ENCODE measurements at places on chromosomes 7 and 10.

DNA sequence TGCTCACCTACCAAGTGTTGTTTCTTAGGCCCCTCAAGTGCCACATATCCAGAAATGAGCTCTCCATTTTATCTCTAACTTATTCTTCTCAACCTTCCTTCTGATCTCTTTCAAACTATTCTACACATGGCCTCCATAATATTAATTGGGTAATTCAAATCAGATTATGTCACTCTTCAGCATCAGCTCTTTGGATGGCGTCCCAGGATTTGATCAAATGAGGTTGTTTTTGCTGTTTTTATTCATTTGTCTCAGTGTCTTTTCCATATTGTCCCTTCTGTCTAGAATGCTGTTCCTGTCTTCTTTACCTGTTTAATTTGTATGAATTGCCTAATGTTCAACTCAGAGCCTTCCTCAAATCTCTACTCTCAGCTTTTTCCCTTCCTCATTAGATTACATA lies 234.6 kb upstream of the CXCL12 start:
- no peak for DNase-seq

DNA sequence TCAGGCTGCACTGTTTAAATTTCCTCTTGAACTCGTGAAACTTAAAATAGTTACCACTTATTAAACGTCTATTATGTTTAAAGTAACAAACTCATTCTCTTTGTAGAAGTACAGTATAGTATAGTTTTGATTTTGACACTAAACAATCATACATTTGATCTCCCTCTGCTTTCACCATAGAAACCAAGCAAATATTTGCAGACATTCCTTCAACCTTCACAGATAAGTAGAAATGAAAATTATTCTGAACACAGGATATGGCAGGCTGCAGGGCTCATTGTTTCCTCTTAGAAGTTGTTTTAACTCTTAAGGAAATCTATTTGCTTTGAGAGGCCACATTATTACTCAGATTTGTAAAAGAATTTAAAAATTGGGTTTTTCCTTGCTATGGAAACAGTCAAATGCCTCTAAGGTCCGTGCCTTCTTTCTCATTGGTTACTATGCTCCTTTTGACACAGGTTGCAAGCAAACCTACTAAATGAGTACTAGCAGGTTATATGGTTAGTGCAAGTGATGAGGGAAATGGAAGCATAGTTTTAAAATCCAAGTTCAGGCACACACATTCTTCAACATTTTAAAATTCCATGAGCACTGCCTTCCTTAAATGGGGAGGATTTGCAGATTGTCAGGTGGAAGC lies 92.8 kb upstream of the FAM133B start:
- DNase-seq: no peak

DNA sequence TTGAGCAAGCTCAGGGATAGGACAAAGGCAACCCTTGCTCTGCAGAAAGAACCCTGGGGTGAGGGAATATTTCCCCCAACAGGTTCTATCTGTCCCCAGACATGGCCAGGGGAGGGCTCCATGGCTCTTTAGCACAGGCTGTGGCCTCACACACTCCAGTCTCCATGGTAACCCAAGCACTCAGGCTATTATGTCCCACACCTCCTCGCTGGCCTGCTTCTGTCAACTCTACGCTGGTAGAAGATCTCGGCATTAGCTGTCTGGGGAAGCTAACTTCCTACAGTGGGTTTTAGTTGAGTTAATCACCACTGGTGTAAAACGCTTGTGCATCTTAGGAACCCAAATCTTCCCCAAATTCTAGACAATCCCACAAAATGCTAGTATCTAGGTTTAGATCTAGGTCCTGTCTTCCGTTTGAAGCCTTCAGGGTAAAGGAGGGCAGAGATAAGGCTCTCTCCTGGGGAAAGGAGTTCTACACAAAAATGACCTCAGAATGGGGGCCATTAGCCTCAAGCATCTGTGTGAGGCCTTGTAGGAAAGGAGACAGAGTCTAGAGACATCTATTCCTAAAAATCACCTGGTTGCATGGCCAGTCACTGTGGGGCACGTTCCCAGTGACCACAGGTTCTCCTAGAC lies 36.7 kb upstream of the SLIT1 start:
- no peak for DNase-seq

DNA sequence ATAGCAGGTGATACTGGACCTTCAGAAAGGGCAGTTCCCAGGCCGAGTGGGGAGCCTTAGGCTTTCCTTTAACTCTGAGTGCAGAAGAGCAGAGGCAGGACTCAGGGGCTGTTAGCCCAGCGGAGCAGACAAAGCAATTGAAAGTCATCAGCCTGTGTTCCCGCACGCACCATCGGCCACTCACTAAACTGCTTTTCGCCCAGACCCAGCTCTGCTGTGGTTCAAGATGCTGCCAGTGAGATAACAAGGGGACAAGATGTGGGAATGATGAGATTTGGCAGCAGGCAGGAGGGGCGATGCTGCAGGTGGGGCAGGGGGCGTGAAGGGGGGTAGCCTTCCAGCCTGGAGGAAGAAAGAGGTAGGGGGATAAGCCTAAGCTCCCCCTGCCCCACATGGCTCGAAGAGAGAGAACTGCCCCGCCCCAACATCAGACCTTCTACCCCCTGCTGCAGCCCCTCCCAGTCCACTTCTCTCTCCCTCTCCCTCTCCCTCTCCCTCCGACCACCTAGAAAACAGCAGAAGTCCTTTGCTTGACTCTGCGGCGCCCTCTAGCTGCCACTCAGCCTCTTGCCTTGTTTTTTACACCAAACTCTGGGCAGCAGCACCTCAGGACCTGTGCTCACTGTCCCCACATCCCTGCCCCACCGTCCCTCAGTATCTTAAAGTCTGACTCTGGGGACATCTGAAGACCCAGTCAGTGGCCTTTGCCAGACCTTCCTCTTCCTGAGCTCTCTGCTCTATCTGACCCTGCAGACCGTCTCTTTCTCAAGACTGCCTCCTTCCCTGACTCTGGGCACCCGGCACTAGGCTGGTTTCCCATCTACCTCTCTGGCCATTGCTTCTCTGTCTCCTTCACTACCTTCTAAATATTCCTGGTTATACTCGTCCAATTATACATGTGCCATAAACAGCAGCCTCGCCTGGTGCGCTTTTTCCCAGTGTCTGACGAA lies 110.5 kb downstream of the C10orf105 start:
- peak; percentile 84 for DNase-seq

GRCh38 chr7:2732959-2733584 lies 45.1 kb downstream of the AMZ1 start:
- peak; percentile 48 for DNase-seq

DNA sequence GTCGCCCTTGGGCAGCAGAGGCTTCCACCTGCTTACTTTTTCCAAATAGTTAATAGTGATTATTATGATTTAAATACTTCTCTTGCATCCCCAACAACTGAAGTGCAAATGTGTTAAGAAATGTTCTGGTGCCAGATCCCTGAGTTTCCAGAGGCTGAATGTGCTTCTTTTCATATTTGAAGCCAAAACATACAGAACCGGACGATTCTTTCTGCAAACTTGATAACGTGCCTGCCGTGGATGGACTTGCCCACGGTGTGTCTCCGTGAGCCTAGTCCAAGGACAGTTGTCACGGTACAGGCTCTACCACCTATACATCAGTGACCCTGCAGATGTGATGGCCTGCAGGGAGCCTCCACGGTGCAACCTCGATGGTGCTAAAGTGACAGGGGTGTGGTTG lies 198.6 kb upstream of the LYZL2 start:
- no peak for DNase-seq

DNA sequence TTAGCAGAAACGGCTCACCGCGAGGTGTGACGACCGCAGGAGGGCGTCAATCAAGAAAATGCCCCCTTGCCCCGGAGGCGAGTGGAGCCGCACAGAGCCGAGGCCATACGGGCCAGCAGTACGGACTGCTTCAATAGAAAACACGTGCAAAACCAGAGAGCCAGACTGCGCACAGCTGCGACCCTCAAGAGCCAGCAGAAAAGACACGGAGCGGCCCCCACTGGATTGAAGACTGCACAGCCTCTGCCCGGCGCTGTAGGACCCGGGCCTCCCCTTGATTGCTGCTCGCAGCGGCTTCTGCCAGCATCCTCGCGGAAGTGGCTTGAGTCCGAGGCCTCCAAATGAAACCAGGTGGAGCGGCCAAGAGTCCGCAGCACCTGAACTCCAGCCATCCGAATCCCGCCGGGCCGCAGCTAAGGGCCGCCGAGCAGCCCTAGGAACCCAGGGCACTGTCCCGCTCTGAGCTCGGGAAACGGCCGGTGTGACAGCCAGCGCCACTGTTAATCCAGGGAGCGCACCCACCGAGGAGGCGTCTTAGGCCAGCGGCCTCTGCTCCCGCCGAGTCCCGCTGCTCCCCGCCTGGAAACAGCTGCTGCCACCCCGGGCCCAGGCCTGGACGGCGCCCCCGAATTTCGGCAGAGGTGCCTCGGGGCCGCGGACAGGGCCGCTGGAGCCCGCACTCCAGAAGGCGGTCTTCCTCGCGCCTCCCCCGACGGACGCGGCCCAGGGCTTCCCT lies 660 bp upstream of the HHEX start:
- DNase-seq: no peak

DNA sequence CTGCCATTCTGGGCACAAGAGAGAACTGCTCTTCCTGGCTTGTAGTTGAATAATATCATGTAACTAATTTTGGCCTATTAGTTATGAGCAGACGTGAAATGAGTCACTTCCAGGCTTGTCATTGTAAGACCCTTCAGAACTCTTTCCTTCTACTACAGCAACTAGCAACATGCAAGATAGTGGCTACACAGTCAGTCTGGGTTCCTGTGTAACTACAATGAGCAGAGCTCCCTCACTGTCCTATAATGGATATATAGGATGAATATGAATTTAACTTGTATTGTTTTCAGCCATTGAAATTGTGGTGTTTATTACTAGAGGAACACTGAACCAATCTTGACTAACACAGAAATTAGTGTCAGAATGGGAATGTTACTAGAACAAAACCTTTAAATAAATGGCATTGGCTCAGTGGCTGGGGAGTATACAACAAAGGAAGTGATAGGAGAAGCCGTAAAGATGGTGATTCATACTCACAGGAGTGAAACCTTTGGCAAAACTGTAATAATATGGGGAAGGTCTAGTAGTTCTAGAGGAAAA lies 2.9 kb upstream of the MTPN start:
- DNase-seq: peak; percentile 72

- no peak for DNase-seq
These were observed 121.5 kb downstream of the NKX6-2 start for GRCh38 chr10:132664407-132664806.

GRCh38 chr7:38893061-38893460 lies 15.9 kb downstream of the VPS41 start:
- no peak for DNase-seq

DNA sequence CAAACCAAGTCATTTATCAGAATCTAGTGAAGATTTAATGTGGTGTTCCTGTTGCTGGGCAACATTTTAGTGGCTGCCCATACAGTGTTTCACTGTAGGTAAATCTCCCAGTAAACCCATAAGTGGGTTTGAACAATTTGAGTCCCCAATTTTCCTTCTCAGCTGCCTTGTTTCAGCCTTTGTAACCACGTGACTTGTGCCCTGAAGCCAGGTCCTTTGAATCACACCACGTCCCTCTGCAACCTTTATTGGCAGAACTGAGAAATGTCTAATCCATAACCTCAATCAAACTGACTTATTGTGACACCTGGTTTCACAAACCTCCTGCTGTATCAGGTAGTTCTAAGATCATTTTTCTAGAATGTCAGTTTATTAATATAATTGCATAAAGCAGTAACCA lies 30.1 kb downstream of the SND1 start:
- DNase-seq: no peak

DNA sequence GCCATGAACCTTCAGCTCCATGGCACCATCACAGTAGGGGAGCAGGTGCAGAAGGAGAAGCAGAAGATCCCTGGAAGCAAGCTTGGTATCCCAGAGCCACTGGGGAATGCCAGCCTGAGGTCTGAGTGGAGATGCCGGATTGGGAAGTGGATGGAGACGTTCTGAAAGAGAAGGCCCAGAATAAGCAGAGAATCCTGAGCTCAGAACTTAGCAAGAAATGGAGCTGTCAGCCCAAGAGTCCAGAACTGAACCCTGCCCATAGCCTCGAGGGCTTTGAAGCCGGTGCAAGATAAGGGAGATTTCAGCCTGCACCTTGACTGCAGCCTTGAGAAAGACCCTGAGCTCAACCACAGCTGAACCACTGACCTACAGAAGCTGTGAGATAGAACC lies 13.9 kb upstream of the GDF10 start:
- DNase-seq: no peak

DNA sequence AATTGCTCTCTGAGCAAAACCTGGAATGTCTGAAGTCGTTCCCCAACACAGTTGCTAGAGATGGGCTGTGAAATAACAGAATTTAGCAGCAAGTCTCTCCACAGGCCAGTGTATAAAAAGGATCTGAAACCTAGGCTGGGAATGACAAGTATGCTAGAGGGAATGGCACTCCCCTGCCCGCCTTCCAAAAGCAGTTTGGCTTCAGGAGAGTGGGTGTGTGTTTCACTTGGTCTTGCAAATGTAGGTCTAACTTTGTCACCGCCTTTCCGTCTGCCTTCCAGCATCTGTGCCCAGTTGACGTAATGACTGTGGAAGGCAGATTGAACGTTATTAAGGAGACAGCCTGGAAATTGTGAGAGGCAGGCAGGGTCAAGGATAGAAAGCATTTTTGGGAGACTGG lies 18.0 kb upstream of the MTURN start:
- DNase-seq: no peak

DNA sequence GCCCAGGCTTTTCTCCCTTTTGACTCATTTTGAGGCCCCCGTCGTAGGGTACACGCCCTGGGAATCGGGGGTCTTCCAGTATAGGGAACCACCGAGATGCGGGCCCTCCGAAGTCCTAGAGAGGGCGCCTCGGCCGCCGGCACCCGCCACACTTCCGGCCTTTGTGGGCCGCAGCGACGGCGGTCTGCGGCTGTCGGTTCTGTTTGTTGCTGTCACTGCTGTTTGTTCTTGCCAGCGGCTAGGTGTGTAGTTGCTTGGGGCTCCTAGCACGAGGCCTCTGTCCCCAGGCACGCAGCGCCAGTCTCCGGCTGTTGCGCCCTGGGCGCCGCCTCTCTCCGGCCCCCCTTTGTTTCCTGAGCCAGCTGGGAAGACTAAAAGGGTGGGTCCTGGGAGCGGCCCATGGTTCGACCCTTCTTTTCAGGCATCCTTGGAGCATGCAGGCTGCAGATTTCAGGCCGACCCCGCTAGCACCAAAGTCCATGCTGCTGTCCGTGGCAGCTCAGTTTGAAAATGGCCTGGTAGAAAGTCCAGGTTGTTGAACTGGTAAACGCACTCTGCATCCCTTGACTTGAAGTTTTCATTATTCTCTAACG lies 17.8 kb upstream of the ZKSCAN1 start:
- peak; percentile 47 for DNase-seq

DNA sequence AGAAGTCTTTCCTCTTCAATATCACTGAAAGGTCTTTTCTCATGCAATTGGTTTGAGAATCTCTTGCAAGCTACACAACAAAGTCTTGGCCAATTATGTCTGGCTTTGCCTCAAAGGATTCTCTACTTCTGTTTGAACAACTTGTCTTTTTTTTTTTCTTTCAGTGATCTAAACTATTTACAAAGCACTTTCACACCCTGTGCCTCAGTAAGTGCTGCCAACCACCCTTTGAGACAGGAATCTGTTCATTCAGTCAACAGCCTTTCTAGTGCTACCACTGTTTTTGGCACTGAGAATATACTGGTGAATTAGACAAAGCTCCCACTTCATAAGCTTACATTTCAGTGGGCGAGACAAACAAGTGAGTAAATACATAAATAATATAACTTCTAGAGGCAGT lies 26.9 kb upstream of the SDK1 start:
- DNase-seq: no peak
